ENCODE measurements at places on chromosomes 2 and 18.

- DNase-seq, result no peak
These were observed 461.4 kb downstream of the TGIF1 start for GRCh38 chr18:3911413-3911812.

- no peak for DNase-seq
These were observed 226.4 kb upstream of the SALL3 start for GRCh38 chr18:78753240-78753639.

DNA sequence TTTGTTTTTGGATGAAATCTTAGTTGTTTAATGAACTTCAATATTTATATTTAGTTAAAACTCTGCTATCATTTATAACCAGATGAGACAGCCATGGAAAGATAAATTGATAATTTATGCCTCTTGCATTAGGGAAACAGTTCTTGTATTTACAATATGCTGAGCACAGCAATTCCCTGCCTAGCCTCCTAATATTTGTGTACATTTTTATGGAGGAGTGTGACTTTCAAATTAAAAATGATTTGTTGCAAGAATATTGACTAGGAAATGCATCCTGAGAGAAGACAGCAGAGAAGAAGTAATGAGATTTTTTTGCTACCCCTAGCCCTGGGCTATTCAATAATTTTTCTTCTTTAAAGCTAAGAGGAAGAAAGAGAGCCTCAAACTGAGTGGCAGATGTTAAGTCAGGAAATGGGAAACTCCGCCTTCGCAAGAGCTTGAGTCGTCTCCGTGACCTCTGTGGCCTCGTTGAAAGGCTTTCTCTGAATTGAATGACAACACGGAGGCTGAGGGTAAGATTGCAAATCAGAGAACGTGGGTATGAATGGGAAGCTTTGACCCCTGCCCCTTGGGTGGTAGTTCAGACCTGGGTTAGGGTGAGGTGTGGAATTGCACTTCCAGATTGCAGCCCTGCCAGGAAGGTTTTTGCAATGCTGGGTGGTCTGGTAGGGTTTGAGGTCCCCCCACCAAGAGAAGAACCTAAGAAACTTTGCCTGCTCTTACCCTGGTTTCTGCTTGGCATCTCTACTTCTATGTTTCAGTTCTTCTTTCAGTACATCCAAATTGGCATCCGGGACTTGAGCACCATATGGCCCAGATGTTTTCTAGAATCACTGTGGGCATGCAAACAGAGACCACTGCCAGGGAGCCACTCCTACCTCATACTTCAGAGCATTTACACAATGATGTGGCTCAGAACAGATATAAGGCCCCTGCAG lies 210.3 kb upstream of the RBMS1 start:
- DNase-seq, result peak; percentile 84

DNA sequence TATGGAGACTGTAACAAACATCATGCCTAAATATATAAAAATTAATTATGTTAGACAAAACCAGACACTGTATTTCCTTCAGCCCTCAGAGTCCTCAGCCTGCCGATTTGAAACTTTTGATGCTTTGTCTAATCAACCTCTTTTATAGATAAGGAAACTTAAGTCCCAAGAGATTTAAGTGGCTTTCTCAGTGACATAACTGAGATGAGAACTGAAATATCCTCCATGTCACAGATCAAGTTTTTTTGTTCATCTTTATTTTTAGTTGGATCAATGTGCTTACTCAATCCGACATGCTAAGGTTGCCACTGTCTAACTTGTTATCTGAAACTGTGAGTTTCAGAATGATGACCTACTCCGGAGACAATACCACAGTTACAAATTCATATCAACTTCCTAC lies 72.3 kb downstream of the BARD1 start:
- DNase-seq, result no peak

DNA sequence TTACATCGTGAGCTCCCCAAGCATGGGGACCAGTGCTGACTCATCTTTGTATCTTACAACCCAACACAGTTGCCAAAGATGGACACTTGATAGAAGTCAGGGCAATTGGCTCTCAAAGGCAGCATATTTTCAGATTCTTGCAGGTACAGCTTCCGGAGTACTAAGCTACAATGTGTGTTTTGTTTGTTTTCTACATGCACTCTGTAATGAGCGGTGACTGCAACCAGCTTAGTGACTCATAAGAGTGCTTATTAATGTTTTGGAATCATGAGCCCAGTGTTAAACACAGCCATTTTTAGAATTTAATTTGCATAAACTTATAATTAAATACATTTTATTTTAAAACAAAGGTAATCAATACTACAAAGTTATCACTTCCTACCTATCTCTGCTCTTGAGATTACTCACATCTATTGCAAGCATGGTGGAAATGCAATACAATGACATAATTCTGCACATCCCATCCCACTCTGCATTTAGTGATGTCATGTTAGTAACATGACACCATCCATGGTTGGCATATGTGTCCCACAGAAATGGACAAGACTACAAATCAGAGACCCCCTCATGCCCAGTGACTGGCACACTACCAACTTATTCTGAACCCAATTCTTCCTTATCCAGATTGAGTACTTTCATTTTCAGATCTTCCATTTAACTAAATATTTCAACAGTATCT lies 399.8 kb upstream of the ST6GAL2 start:
- DNase-seq, result no peak

DNA sequence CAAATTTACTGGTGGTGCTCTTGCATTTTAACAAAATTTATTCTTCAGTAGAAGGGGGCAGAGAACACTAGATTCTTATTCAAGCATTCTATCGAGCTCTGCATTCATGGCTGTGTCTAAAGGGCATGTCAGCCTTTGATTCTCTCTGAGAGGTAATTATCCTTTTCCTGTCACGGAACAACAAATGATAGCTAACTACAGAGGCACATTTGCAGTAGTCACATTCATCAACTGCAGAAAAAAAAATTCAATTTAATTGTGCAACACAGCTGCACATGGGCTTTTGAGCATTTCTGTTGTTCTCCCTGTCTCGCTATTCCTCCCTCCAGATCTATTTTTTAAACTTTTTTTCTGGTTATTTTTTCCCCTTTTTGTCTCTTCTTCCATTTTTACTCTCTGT lies 13.0 kb upstream of the DLX1 start:
- DNase-seq, result no peak

GRCh38 chr2:173355132-173355865 lies 627 bp downstream of the CDCA7 start:
- DNase-seq, result peak; percentile 57

- no peak for DNase-seq
These were observed 499.2 kb upstream of the FAM98A start for GRCh38 chr2:34098256-34098655.

DNA sequence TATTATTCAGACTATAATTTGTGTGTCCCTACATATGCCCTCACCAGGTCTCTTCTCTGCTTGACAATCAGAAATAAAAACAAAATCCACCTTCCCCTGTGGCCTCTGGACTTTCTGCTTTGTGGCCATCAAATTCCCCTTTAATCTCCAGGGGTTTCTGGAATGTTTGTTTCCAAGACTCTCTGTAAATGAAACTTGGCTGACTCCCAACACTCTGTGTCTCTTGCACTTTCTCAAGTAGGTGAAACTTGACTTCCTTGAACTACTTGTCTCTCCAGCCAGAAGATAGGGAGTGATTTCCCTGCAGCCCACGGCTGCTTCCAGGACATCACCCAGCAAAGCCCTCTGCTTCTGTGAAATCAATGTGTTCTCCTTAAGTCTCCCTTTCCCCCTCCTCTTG lies 54.1 kb upstream of the AQP4 start:
- no peak for DNase-seq

- DNase-seq, result peak; percentile 30
These were observed 138.9 kb upstream of the NABP1 start for GRCh38 chr2:191539068-191539467.

DNA sequence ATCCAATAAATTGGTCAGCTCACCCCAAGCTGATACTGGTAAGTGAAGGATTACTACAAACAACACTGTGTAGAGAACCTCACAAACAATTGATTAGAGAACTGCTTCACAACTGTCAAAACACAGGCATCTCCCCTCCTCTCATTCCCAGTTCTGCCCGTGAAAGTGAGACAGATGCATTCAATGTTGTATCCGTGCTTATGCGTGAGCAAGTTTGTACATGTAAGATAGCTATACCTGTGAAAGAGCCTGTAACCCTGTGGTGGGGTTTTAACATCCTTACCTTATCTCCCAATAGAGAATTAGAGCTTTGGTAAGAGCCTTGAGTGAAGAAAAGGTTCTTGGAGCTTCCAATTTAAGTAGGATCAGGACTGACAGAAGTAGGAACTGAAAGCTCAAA lies 9.1 kb downstream of the MARCHF4 start:
- no peak for DNase-seq

GRCh38 chr2:160358046-160358445 lies 135.6 kb downstream of the RBMS1 start:
- peak; percentile 67 for DNase-seq

- no peak for DNase-seq
These were observed 17.2 kb downstream of the THOC1 start for GRCh38 chr18:250685-251084.

DNA sequence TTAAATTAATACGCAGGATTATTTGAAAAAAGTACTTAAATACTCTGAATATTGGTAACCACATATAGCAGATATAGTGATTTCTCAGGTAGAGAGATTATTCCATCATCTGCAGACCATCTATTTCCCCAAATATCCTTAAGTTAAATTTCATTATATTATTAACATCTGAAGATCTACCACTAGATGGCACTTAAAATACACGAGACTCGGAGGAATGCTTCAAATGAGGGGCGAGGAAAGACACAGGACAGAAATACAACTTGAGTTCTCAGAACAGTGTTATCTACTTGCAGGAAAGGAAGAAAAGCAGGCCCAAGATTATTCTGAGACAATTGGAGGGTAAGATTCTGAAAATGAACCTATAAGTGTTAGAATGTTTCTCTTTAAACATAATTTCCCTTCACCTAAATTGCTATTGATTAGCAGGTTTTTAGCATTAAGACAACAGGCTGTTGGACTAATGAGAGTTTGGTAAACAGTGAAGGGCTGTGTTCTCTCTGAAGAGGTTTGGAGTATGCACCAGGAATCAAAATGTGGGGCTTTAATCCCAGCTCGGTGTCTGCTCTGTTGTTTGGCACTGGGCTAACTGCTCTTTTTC lies 76.9 kb upstream of the GCFC2 start:
- peak; percentile 35 for DNase-seq

DNA sequence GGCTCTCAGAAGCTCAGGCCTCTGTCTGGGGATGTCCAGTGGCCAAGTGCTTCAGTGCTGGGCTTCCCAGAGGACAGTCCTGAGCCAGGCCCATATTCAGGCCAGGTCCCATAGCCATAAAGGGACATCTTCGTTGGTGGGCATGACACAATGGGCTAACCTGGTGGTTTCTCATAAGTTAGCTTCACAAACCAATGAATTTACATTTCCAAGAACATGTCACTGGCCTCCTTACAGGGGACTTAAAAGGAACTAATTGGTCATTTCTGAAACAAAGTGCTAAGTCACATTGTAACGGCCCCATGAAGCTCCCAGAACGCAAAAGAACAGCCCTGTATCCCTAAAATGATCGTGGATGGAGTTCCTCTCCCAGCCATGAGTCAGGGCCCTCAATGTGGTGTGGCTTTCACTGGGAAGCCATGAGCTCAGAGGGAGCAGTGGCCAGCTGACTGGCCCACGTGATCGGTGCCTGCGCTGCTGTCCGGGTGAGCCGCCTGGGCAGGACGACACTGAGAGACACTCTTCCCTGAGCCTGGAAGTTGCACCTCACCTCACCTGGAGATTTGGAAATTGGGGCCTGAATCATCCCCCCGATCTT lies 163.7 kb upstream of the APCDD1 start:
- DNase-seq, result no peak

DNA sequence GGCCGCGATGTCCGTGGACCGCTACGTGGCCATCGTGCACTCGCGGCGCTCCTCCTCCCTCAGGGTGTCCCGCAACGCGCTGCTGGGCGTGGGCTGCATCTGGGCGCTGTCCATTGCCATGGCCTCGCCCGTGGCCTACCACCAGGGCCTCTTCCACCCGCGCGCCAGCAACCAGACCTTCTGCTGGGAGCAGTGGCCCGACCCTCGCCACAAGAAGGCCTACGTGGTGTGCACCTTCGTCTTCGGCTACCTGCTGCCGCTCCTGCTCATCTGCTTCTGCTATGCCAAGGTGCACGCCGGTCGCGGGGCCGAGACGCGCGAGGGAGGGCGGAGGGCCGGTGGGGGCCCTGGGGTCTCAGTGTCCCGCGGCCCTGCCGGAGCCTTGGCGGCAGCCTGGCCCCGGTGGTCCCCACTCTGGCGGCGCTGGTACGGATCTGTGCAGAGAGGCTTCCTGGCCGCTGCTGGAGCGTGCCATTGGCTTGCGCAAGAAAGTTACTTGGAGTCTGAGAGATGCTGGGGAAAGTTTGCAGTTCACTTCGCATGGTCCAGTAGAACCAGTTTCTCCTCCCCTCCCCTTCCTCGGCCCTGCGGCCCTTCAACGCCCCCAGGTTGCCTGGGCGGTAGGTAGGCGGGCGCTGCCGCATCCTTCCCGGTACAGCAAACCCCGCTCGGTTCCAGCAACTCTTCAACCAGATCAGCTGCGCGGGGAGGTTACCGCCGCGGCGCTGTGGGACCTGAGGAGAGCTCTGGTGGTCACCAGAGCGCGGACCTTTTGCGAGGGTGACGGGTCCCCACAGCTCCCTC lies 1.5 kb downstream of the GALR1 start:
- DNase-seq, result no peak

DNA sequence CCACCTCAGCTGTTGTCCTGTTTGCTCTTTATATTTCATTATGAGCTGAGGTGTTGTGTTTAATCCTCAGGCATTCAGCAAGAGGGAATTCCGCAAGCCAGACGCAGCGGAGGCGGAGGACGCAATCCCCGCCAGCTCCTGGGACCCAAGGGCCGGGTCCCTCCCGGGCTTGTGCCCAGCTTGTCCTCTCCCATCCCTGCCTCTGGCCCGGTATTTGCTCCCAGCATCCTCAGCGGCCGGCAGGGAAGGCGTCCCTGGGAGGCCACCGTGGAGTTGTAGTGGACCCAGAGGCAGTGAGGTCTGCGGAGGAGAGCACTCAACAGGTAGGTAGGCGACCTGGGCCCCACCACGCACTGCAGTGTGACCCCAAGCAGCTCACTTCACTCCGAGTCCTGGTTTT lies 42.5 kb upstream of the FOSL2 start:
- no peak for DNase-seq

- no peak for DNase-seq
These were observed 12.6 kb upstream of the EIF2AK3 start for GRCh38 chr2:88639865-88640264.

GRCh38 chr2:236555481-236555880 lies 14.1 kb upstream of the ACKR3 start:
- no peak for DNase-seq

- no peak for DNase-seq
These were observed 161.3 kb upstream of the HNRNPA3 start for GRCh38 chr2:177051278-177051677.

DNA sequence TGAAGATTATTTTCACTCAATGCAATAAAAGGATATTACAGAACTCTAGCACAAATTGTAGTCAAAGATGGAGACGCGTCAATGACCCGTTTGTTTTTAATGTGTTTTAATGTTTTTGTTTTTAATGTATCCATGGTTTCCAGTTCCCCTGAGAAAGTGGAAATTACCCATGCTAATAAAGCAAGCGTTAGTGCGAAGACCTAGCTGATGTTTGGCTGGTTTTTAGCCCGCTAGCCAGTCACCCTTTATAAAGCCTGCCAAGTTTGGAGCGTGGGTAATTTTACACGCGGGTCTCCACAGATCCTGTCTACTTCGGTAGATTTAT lies 430 bp upstream of the CHMP1B start:
- peak; percentile 35 for DNase-seq

GRCh38 chr2:64525317-64525613 lies 1.1 kb downstream of the AFTPH start:
- peak; percentile 66 for DNase-seq

GRCh38 chr2:1477196-1478040 lies 64.2 kb downstream of the TPO start:
- no peak for DNase-seq

GRCh38 chr2:25123682-25124081 lies 44.7 kb downstream of the POMC start:
- no peak for DNase-seq

Data from AML-193 (cell line).